NCI-H82 (cell line): ENCODE measurements at places on chromosomes 6 and 20.

GRCh38 chr6:117540670-117541069 lies 58.2 kb downstream of the DCBLD1 start:
- no peak for DNase-seq

- DNase-seq = peak; percentile 75
Measured at GRCh38 chr6:137589067-137589848, 95.1 kb upstream of the OLIG3 start.

GRCh38 chr20:58515233-58516212 lies at the start of gene APCDD1L:
Gene APCDD1L, minus strand, starts transcription at chr20:58515399. Its CDS starts 692 bp downstream, at chr20:58514707.
- DNase-seq = no peak

DNA sequence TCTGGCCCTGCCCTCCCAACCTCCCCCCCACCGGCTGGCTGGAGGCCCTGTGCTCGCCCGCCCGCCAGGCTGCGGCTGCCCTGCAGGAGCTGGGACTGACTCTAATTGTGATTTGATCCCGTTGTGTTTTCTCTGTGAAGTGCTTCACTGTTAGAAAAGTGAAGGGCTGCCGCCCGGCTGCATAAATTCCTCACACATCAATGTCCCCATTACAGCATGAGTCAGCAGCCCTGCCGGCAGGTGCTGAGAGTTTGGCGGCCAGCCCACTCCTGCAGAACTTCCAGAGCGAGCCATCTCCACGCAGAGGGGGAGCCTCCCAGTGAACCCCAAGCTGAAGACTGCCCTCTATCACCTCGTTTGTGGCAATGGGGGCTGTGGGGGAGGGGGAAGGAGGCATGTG lies 137.9 kb downstream of the DLL1 start:
- DNase-seq = no peak

DNA sequence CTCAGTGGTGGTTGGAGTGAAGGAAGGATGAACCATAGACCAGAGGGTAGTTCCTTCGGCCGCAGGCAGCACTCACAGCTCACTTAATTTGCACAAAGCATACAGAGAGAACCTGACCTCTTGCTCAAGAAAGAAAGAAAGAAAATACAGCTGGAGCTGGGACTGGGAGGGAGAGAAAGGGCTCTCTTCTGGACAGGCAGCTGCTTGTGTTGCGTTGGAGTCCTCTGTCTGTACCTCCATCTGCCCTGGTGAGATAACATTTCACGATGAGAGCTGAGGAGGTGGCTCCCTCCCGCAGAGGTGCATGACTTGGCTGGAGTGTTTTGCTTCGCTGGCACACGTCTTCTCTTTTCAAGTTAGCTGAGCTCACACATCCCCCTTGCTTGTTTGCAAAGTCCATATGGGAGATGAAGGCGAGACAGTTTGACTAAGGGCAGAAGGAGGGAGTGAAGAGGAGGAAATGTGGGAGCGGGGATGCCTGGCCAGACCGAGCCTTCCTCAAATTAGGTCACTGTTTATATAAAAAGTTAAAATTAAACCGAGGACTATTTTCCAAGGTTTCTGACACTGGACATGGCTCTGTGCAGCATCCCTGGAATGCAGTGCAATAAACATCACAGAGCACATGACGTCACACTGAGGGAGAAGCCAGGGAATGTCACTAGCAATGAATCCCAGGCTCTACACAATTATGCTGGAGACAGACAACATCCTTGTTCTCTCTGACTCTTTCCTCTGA lies 359.4 kb downstream of the CD83 start:
- no peak for DNase-seq

- DNase-seq = no peak
Measured at GRCh38 chr6:5695260-5696245, 311.2 kb downstream of the NRN1 start.

GRCh38 chr6:139407718-139408222 lies 33.3 kb upstream of the CITED2 start:
- DNase-seq = no peak

DNA sequence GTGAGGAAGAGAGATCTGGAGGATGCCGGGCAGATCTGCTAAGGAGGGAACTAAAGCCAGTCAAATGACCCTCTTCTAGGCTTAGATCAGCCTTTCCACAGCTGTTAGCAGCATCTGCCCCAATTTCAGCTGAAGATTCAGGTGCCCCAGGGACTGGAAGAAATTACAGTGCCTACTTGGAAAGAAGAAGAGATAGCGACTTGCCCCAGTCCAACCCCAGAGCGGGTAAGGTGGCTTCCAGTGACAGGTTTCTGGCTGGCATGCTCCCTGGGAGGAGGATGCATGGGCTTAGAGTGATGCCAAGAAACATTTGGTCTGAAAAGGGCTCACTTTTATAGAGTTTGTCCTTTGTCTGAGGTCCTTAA lies 620 bp downstream of the TJAP1 start:
- peak; percentile 60 for DNase-seq

DNA sequence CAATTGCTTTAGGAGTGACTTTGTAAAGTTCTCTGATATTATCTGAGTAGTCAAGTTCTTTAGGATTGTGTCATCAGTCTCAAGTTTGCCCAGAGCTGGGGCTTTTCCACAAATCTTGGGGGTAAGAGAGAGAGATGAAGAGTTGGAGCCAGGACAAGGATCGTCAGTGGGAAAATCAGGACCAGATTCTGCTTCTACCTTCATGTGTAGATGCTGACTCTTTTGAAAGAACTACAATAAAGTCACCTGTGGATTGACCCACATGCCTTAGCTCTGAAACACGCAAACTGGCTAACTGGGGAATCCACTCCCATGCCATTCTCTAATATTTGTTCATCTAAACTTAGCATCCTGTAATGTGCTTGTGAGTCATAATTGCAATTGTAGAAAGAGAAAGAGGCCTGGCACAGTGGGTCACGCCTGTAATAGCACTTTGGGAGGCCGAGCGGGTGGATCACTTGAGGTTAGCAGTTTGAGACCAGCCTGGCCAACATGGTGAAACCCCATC lies 15.6 kb upstream of the BICRAL start:
- no peak for DNase-seq

DNA sequence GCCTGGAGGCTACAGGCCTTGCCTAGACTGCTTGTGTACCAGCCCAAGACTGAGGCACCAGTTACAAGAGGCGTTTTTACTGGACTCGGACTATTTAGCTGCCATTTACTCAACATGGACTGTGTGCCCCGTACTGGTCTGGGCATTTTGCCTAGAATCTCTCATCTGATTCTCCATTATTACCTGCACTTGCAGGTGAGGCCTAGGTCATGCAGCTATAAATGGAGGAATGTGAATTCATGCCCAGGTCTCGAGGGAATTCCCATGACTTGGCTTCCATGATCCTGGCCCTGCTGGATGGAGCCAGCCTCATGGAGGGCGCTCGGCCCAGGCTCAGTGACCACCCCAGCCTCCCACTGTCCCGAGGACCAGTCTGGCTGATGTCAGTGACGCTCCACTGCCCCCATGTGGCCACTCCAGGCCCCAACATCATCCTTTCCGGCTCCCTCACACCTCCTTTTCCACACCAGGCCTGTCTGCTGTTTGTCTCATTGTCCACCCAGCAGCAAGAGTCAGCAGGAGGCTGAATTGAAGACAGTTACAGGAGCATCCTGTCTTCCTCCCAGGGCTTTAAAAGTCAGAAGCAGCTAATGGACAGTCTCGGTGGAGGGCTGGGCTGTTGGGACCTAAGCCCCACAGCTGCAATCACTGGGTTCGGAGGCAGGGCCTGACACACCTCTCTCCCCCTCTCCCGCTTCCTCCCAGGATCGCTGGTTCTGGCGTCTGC lies 8.7 kb downstream of the MMP24OS start:
- peak; percentile 83 for DNase-seq

GRCh38 chr6:147157930-147158329 lies 46.3 kb upstream of the STXBP5 start:
- DNase-seq = no peak

DNA sequence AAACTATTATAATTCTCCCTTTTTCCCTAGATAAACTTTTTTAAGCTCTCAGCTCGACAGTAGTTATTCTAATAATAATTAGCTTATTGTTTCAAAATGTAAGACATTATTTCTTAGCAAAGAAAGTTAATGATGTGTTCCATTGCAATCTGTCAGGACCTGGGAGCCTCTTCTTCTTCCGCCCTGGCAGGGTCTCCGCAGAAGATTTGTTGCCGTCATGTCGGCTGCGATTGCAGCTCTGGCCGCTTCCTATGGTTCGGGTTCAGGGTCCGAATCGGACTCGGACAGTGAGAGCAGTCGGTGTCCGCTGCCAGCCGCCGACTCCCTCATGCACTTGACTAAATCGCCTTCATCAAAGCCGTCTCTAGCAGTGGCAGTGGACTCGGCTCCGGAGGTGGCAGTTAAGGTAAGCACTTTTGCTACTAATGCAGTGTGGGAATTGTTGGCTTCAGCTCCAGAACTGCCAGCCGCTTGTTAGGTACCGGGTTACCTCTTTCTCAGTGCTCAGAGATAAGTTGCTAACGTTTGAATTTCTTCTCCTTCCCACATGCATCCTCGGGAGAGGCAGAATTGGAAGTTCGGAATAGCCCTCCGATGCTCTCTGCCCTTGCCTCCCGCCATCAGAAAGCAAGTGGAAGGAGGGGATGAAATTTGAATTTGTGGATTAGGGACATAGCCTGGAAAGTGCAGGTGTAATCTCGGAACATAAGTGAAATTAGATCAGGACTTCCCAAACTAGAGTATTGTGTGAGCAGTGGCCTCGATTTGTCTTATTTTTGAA lies at the start of gene CDC40:
TSS of gene CDC40 (plus strand) at position 200 of the 781 bp plus-strand sequence. CDS start at position 218, 18 bp downstream.
- DNase-seq = peak; percentile 87

- DNase-seq = no peak
Measured at GRCh38 chr20:8118760-8119159, 13.3 kb upstream of the PLCB1 start.

DNA sequence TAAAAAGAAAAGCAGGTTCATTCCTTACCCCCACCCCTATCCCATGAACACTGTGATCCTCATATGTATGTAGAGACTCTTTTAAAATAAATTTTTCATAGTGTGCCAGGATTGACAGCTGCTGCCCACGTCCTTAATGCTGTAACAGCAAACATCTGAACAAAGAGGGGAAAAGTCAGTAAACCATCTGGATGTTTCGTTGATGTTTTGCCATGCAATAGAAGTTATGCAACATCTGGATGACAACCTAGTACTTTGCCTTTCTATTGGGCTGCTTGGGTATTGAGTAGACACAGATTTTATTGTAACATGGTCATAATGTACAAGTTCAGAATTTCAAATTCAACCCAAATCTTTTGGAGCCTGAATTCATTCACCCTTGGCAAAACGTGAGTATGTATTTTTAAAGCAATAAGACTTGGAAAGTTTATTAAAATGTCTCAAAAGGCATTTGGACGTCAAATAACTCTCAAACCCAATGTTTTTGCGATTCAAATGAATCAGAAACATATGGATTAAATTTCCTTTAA lies 500.3 kb downstream of the DHX35 start:
- DNase-seq = no peak

- DNase-seq = no peak
Measured at GRCh38 chr6:73200735-73201134, 24.6 kb downstream of the KHDC1L start.

GRCh38 chr6:88641178-88641903 lies 322.1 kb downstream of the RNGTT start:
- DNase-seq = no peak

DNA sequence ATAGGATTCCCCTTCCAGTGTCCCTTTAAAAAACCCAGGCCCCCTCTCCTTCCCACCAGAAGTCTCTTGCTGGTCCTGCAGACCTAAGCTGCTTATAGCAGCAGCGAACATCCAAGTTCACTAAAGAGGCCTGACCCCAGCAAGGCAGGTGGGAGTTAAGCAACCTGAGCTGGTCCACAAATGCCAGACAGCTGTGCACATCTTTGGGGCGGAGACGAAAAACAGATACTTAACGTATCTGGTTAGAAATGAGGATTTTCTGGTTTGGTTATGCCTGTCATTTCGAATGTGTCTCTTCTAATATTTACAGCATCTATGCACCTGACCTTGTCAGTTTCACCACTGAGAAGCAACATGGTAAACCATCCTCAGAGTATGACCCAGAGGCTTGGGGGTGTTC lies 87.8 kb downstream of the SLC2A10 start:
- peak; percentile 88 for DNase-seq

DNA sequence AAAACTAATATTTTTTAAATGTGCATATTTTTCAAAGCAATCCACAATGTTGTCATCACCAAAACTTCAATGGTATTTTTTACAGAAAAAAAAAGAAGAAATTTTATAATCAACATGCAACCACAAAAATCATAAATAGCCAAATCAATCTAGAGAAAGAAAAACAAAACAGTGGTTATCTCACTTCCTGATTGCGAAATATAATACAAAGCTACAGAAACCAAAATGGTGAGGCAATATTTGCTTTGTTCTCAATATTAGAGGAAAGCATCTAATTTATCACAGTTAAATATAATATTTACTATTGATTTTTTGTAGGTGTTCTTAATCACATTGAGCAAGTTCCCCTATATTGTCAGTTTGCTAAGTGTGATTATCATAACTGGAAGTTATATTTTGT lies 720.7 kb upstream of the ADGRB3 start:
- DNase-seq = no peak

GRCh38 chr6:103723438-103724322 lies 1136.0 kb downstream of the HACE1 start:
- DNase-seq = no peak

DNA sequence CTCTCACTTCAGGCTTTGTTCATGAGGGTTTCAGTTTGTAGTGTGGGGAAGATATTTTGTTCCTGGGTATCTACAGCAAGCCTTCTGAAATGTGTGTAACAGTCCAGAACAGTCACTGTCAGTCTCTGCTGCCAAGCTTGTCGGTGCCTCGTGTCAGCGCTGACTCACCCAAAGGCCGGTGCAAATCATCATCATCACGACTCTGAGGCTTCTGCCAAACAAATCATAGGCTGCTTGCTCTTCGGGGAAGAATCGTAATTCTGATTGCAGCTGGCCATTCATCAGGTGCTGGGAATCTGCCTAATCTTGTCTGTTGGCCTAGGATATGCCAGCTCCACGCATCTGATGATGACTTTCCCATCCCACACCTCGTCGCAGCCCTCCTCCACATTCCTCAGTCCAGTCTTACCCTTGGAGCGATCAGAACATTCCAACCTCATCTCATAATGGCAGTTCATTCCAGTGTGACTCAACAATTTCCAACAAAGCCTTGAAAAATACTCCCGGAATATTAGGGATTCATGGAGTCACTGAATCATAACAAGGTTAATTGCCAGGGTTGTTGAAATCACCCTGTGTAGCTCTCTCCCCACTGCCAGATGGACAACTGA lies 40.9 kb downstream of the ALDH8A1 start:
- no peak for DNase-seq

DNA sequence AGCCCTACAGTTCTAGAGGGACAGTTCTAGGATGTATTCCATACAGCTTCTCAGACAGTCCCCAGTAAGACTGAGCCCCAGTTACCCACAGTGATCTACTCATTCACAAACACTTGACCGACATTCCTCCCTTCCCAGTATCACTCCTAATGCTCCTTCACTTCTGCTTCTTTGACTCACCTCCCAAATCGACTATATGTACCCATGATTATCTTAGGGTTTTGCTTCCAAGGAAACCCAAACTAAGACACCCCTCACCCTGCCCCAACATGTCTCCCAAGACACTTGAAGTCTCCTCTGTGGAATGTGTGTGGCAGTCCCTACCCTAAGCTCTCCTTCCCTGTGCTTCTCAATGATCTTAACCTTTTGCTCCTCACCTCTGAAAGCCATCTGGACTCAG lies 23.6 kb upstream of the TGM6 start:
- DNase-seq = no peak
